Umbilical cord (tissue), 2 donors: ENCODE measurements at places on chromosomes 16 and 17. TPM values are rescaled to one million over a fixed set of nuclear protein-coding genes. Genes with fewer than 3 reads are reported as not detected.

DNA sequence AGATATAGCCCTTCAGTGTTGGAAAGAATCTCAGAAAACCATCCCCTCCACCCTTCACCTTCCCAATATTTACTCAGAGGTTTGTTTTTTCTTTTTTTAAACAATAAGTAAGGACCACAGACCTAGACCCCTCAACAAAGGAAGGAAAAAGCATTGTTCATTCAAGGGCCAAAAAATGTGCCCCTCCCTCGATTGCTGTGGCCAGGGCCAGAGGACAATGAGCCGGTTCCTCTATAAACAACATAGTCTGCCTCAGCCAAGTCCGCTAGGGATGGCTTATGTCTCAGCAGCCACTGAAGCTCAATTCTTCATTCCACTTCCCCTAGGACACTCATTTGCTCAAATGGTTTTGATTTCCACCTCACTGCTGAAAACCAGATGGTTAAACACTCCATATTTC is 24.0 kb downstream of the TRIM16 start:
- no peak for DNase-seq

DNA sequence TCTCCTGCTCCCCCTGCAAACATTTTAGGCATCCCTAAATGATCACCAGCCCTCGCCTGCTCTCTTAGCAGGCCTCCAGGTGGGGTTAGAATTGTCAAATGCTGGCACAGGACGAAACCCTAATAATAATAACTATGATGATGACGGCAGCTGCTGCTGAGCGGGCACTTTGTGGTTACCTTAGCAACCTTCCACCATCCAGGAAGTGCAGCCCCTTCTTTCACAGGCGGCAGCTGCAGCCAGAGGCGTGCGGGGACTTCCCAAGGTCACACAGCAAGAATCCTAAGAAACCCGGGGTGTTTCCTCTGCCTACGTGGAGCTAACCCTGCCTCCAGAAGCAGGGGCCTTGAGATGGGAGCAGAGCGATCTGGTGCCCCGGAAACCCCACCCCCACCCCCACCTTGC is 22.4 kb upstream of the EIF1 start:
- peak; percentile 75 for DNase-seq

- no peak for DNase-seq
Observed at GRCh38 chr17:15386083-15386482, 44.7 kb upstream of the TEKT3 start.

GRCh38 chr17:78014646-78015045 is 56.1 kb downstream of the TNRC6C start:
- DNase-seq = no peak

DNA sequence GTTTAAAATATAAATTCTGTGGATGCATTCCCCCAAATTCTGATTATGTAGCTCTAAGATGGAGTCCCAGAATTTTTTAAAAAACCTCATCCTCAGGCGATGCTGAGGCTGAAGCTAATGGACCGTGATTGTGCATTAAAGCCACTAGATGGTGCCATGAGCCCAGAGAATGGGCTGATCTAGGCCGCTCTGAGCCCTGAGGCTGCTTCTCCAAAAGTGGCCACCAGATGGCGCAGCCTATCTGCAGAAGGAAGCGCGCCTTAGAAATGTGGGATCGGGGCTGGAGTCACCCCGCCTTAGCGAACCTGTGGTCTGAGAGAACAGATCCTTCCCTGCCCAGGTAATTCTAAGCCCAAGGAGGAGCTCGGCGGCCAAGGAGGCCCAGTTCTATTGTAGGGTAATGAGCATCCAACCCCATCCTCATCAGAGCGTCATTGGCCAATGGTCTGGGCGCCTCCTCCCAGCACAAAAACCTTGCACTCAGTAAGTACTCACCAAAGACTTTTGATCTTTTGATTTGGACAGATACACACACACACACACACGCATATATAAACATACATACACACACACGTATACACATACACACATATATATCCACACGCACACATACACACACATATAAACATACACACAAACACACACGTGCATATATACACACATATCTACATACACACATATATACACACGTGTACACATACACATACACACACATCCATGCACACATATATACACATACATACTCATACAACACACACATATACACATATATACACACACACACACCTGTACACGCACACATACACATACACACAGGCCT is 13.7 kb upstream of the MMP2 start:
- DNase-seq = peak; percentile 88

GRCh38 chr16:2275476-2276367 is 7.8 kb upstream of the RNPS1 start:
- no peak for DNase-seq

- no peak for DNase-seq
Observed at GRCh38 chr16:70271696-70272095, 17.6 kb downstream of the AARS1 start.

- DNase-seq = no peak
Observed at GRCh38 chr17:44280392-44280937, 12.5 kb upstream of the SLC4A1 start.

DNA sequence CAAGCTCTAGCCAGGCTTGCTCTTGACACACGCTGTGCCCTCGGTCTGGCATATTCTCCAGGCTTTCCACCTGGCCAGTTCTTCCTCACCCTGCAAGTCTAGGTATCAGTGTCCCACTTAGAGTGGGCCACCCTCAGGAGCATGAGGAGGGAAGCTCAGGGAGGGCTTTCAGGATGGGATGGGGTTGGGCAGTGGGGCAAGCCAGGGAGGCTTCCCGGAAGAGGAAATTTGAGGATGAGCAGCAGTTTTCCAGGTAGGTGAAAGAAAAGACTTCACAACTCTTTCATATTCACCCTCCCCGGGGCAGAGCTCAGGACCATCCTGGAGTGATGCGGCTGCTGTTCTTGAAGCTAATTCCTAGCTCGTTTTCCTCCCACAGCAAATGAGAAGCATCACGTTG is 14.5 kb upstream of the LDHD start:
- DNase-seq = no peak

The GNAO1 gene
- total RNA-seq = 7.9 TPM

GRCh38 chr16:49889725-49890397 is 33.9 kb upstream of the ZNF423 start:
- DNase-seq = no peak

The TANC2 gene
- 86.9 TPM for total RNA-seq

DNA sequence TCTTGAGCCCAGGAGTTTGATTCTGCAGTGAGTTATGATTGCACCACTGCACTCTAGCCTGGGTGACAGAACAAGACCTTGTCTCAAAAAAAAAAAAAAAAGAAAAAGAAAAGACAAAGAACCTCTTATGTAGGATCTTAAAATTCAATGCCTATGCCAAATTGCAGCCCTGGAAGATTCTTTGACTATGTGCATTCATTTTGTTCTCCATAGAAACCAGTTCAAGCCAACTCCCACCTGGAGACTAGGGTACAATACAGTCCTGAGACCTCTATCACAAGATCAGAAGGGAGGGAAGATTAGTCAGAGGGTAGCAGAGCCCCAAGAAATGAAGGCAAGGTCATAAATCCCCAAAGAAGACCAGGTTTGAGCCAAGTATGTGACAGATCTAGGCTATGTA is 90.6 kb upstream of the HAS3 start:
- DNase-seq = no peak

DNA sequence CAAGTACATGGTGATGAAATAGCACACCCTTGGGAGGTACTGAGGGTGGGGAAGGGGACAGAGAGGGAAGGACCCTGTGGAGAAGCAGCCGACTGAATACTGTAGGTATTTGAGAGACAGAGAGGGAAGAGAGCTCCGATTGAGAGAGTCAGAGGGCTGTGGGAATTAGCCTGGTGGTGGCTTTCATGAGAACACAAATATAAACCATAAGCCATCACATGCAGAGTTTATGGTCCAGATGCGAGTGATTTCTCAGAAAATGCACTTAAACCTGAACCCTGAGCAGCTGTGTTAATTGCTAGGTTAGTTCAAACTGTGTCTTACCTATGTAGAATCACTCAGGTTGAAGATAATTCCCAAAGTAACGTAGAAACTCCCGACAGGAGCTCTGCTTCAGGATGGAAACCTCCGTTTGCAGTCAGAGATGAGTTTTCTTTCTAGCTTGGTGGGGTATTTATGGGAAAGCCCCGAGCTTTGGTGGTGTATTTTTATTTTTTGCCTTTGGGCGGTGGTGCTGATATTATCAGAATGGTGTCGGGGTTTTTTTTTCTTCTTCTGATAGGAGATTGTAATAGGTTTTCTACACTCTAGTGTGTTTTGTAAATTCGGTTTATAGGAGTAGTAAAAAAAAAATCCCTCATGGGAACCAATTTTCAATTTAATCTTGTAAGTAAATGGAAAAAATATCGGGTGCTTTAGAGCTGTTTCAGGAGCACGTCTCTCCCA is 184.9 kb upstream of the CACNG5 start:
- no peak for DNase-seq

GRCh38 chr17:8249621-8250500 is 772 bp downstream of the PFAS start:
- DNase-seq = no peak

DNA sequence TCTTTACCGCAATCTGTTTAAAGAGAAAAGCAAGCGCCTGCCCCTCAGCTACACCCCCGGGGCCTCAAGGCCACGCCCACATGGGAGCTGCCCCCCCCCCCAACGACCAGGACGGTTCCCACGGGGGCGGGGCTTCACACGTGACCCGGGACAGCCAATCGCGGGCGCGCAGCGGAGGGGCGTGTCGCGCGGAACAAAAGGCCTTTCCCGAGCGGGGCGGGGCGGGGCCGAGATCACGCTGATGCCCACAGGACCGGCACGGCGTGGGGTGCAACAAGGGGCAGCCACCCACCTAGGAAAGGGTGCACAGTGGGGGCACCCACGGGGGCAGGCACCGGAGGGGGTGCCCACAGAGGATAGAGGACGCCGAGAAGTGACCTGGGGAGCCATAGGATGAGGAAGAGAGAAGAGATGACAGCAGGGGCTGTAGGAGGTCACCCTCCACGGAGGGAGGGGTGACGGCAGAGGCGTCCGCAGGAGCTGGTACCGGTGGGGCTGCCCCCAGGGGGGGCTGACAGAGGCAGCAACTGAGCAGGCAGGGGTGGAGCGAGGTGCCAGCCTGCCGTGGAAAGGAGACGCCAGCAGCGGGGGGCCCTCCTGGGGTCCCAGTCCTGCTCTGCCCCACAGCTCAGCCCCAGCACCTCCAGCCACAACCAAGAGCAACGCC is 6.2 kb downstream of the UNKL start:
- DNase-seq = peak; percentile 92

The CNGB1 gene
- 0.72 TPM for total RNA-seq

The FBXO31 gene
- total RNA-seq = 33.0 TPM

DNA sequence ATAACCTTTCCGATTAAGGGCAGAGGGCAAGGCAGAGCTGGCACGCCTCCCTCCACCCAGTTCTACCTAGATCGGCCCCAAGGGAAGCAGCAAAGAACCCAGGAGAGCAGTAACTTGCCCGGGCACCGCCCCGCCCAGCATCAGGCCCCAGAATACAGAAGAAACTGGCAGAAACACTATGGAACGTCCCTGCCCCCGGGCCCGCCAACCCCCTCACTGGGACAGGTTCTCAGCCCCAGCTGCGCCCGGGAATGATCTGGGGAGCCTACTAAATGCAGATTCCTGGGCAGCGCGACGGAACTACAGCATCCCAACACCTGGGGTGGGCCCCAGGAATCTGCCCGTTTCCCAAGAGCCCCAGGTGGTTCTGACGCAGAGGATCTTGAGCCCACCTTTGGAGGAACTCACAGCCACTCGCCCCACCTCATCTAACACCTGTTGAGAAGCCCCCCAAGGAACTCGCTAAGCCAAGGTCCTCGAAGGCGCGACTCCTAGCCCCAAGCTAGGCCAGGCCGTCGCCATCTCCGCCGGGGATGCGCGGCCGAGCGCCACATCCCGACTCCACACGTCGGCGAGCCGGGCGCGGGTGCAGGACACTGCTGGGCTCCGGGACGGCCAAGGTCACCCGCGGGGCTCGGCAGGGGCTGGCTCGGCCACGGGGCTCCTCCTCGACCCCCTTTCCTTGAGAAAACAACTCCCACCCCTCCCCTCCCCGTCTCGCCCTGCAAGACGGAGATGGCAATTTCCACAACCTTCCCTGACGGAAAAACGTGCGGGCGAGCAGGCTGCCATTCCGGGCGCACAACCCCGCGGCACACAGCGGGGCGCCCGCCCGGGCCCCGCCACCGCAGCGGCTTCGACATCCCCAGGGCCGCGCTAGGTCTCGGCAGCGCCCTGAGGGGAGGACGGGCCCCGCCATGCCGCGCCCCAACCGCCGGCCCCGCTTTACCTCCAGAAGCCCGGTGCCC is 913 bp downstream of the CDIP1 start:
- DNase-seq = no peak

The KRT26 gene
- total RNA-seq = 8.2 TPM

- DNase-seq = no peak
Observed at GRCh38 chr17:74635418-74635817, 11.9 kb upstream of the CD300E start.

DNA sequence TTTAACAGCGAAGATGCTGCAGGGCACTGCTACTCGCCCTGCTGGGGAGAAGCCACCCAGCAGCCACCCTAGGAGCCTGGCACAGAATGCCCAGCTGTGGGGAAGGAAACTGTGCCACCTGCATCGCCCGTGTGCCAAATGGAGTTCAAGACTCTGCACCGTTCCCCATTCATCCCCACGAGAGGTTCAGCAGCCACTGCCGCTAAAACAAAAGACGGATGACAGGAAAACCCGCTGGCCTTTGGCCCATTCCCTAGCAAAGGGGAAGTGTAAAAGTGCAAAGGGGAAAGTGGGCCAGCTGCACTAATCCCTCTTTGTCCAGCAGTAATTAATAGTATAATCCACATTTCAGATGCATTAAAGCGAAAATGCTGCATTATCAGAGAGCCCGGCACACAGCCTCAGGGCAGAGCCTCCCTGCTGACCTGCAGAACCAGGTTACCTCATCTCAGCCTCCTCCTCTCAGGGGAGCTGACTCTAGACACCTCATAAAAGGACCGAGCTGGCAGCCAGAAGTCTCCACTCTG is 37.7 kb downstream of the ZFHX3 start:
- no peak for DNase-seq

The C1QTNF8 gene
- not detected for total RNA-seq

The SPATA33 gene
- total RNA-seq = 1.9 TPM

- no peak for DNase-seq
Observed at GRCh38 chr16:15599303-15600070, 43.5 kb downstream of the MARF1 start.

GRCh38 chr16:65833171-65833871 is 533.2 kb upstream of the CDH5 start:
- peak; percentile 92 for DNase-seq
